Endothelial cell (in vitro differentiated cells): ENCODE measurements at places on chromosomes 11 and 22.

GRCh38 chr11:16297332-16297731, 59.0 kb downstream of the SOX6 start:
- no peak for DNase-seq

DNA sequence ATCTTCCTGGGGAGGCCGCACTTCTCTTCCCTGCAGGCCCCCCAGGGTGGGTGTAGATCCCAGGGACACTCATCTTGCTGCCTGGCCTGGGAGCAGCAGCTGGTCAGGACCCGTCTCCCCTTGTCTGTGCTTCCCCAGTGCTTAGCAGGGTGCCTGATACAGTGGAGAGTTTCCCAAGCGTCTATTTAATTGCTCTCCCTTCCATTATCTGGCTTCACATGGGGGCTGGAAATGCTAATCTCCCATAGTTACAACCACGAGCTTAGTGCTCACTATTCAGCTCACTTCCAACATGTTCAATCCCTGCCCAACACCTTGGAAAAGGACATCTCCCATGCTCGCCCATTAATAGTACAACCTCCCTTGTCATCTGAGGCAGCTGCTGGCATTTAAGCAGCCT, 100.5 kb downstream of the DSCAML1 start:
- no peak for DNase-seq

- DNase-seq = no peak
Measured at GRCh38 chr22:24554313-24555164, at the start of gene GUCD1. GUCD1 (minus strand) TSS chr22:24555138; CDS start chr22:24554991, 147 bp downstream.

DNA sequence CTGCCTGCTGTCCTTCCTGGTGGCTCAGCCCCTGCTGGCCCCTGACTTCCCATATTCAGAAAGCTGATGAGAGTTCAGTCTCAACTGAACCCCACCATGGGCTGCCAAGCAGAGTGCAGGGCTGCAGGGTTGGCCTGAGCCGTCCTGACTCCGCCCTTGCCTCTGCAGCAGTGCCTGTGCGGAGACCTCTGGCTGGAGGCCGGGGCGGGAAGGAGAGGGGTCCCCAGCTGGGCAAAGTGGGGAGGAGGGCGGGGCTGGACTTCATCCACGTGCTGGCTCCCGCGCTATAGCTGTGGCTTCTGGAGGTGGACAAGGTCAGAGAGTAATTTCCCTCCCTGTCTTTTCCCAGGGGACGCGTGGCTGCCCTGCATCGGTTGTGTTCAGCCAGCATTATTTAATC, 13.6 kb downstream of the GLB1L3 start:
- DNase-seq = no peak

DNA sequence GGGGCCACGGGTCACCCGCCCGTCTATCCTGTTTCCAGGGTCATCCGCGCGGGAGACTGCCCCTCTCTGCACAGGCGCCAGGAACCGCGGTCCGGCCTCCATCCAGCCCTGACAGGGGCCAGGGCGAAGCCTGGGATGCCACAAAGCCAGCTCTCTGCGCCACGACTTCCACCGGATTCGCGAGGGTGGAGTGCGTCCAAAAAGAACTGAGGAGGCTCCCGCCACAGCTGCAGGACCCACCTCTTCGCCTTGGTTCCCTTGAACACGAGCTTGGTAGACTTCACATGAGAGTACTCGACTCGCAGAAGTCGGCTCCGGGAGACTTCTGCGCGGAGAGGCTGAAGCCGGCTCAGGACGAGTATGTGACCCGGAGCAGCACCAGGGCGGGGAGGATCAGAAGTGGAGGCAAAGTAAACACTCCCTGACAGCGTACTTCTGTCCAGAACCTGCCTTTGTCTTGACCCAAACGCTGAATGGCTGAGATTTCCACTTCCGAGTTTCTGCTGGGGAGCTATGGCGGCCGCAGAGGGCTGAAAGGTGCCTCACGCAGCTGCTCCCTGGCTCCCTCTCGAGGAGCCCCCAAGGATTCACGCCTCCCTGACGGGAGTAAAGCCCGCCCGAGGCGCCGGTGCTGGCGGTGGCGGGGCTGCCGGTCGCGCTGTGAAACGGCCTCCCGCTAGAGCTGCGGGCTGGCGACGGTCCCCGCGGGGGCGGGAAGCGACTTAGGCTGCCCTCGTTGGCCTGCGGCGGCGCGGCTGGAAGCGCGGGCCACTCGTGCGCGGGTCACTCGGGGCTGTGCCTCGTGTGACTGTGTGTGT, 4566.7 kb upstream of the OR11H1 start:
- DNase-seq = no peak

- no peak for DNase-seq
Measured at GRCh38 chr11:76788661-76789442, 5.7 kb downstream of the TSKU start.

DNA sequence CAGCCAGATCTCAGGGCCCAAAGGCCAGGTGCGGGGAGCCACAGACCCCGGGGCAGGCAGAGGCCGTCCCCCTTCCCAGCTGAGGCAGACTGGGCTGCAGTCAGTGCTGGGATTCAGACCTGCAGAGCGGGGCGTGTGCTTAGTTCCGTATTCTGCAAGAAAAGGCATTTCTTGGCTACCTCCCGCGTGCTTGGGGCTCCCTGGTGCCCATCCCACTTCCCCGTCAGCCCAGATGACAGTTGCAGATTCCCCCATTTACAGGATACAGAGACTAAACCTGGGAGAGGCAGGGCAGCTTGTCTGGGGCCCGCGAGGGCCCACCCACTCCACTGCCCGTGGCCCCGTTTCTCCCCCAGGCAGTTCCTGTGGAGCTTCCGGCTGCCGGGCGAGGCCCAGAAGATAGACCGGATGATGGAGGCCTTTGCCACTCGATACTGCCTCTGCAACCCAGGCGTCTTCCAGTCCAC, 18.3 kb downstream of the CYTH4 start:
- no peak for DNase-seq

DNA sequence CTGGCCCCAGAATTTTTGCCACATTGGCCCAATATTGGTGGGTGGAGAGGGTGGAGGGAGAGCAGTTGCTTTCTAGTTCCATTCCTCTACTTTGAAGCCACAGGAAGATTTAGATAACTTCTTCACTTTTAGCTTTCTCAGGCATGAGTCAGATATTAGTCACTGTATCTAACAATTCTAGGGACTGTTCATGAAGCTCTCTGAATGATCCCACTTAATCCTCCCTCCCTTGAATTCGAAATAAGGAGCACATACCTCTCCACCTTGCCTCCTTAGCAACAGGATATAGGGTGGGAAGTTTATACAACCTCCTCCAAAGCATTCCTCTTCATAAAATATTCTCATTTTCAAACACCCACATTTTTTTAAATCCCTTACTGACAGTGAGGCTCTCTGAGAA, 13.5 kb downstream of the FSHB start:
- DNase-seq = no peak

DNA sequence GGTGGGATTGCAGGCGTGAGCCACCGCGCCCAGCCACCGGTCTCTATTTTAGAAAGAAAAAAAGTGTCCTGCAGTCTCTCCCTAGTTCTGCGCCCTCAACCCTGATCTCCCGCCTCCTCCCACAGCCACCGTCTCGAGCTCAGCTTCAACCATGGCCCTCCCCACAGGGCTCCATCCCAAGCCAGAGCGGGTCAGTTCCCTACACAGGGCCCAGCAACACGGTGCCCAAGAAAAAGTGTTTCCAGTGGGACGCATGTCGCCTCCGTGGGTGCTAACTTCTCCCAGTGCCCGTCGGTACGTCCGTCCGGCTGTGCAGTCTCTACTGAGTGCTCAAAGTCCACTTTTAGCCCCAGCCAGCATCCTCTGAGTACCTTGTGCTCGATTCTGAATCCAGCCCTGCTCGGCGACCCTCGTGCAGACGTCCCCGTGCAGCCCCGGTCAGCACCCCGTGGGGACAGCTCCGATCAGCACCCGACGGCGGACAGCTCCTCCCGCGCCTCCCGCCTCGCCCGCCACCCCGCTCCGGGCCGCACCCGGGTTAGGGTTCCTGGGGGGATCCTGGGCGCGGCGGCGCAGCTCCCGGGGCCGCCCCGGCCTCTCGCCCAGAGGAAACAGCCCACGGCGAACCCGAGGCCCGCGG, 657 bp upstream of the MAPK8IP2 start:
- peak; percentile 80 for DNase-seq
